ENCODE measurements at places on chromosomes 4 and X. TPM values are rescaled to one million over a fixed set of nuclear protein-coding genes. Genes with fewer than 3 reads are reported as not detected.

The MAGEB17 gene
- total RNA-seq, result not detected

The ASB12 gene
- 0.44 TPM for total RNA-seq

DNA sequence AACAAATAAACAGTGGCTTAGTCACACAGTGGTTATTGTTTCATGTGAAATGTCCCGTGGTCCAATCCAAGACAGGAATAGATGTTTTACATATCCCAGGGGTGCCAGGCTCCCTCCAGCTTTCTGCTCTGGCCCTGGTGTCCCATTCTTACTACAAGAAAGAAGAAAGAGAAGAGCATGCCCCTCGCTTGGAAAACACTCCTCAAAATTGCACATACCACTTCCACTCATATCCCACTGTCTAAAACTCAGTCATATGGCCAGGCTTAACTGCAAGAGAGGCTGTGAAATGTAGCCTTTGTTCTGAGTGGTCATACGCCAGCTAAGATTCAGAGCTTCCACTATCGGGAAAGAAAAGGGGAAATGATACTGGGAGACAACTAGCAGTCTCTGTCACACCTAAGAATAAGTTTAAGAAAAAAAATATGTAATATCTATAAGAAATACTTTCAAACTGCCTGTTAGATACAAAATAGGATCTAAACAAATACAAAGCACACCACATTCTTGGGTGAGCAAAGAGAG, 306.8 kb upstream of the FAM241A start:
- DNase-seq, result no peak

- no peak for DNase-seq
Measured at GRCh38 chr4:7735961-7736360, 203.7 kb downstream of the AFAP1 start.

- no peak for DNase-seq
Measured at GRCh38 chrX:101973066-101973465, 41.2 kb upstream of the ZMAT1 start.

- no peak for DNase-seq
Measured at GRCh38 chr4:133149932-133150471, 908 bp downstream of the PCDH10 start.

The DGAT2L6 gene
- total RNA-seq, result not detected

DNA sequence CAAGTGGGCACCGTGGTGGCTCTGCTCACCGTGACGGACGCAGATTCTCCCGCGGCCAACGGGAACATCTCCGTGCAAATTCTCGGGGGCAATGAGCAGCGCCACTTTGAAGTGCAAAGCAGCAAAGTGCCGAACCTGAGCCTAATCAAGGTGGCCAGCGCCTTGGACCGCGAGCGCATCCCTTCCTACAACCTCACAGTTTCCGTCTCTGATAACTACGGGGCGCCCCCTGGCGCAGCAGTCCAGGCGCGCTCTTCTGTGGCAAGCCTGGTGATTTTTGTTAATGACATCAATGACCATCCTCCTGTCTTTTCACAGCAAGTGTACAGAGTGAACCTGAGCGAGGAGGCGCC, 2.7 kb downstream of the FAT4 start:
- no peak for DNase-seq

The SYP gene
- 1.4 TPM for total RNA-seq

The CXCL9 gene
- not detected for total RNA-seq

The PPEF1 gene
- 0.33 TPM for total RNA-seq

The RPS3A gene
- total RNA-seq, result 1,042 TPM

DNA sequence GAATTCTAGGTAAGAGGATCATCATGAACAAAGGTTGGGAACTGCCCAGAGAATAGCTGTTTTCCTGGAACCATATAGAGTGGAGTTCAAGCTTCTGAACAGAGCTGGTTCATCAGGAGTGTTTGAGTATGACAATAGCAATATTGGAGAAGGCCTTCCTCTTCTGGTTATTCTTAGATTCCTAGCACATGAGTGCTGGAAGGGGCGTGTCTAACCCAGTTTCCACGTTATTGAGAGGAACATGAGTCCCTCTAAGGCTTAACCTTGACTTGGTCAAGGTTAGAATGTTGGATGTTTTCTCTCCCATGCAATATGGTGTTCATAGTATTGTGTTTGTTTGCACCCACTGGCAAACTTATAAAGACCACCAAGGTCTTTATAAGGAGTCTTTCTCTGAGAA, 101.3 kb downstream of the TSPAN7 start:
- DNase-seq, result no peak

GRCh38 chr4:786861-787300, 39.0 kb downstream of the CPLX1 start:
- DNase-seq, result peak; percentile 79

GRCh38 chr4:40998675-40999358, 215.5 kb downstream of the APBB2 start:
- no peak for DNase-seq

The UGT2B7 gene
- 6.5 TPM for total RNA-seq

The DUSP9 gene
- 0.77 TPM for total RNA-seq

The EDNRA gene
- 135 TPM for total RNA-seq

GRCh38 chrX:45849261-45849862, 648.7 kb upstream of the DIPK2B start:
- DNase-seq, result no peak

- peak; percentile 94 for DNase-seq
Measured at GRCh38 chr4:687048-687970, 1.6 kb downstream of the SLC49A3 start.

DNA sequence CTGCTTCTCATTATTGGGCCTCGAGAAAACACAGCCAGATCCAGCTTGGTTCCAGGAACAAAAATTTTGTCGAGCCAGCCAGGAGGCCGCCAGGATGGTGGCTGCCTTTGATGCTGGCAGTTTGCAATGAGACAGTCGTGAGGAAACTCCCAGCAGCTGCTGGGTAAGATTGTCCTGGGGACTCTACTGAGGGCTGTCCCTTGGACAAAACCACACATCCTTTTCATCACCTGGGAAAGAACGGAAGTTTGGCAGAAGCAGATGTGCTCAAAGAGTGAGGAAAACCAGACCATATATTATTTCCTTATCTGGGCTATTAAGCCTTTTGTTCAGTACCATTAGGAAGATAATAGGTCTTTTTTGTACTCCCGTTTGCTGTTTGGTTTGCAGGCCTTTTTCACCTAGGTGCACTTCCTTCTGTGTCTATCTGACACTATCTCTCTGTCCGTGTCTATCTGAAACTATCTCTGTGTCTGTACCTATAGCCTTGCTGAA, 13.4 kb upstream of the PAPSS1 start:
- no peak for DNase-seq

The SPOCK3 gene
- not detected for total RNA-seq

The SULT1E1 gene
- total RNA-seq, result 1.9 TPM
